ENCODE measurements at places on chromosomes 11 and 22. TPM values are rescaled to one million over a fixed set of nuclear protein-coding genes. Genes with fewer than 3 reads are reported as not detected.

DNA sequence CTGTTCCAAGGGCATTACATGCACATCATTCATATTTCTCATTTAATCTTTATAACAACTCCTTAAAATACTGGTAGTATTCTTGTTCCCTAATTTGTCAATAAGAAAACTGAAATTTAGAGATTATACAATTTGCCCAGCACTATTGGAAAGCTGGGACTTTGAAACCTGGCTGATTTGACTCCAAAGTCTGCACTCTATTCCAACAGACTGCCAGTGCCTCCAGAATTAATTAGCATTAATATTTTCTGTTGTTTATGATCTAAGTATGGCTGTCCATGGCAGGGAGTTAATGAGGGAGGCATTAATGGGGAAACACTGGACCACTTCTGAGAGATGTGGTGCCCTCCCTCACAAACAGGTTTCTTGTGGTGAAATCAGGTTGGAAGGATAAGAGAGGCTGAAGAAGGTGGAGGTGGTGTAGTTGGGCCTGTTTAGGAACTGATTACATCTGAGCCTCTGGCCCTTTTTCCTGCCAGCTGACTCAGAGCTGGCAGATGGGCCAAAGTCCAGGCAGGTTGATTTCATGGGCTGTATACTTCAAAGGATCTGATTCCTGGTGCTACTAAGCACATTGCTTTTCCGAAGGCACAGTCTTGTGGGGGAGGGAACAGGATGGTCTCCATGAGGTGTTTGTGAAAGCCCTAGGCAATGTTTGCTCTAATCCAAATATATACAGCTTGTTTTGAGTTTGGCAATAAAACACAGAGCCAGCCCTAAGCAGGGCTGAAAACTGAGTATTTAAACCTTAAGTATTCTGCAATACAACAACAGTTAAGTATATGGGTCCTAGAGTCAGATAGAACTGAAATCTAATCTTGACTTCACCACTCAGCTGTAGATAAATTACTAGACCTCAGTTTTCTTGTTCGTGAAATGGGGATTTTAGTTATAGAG is 21.0 kb upstream of the RAB30 start:
- no peaks in the 10 kb centered on the region for H3K36me3 ChIP-seq
- H3K4me3 ChIP-seq = no peak overlapping the region
- H3K27me3 ChIP-seq = no peaks in the 10 kb centered on the region
- no peak overlapping the region for H3K27ac ChIP-seq
- peaks cover 14% of the 10 kb centered on the region for H3K4me1 ChIP-seq

DNA sequence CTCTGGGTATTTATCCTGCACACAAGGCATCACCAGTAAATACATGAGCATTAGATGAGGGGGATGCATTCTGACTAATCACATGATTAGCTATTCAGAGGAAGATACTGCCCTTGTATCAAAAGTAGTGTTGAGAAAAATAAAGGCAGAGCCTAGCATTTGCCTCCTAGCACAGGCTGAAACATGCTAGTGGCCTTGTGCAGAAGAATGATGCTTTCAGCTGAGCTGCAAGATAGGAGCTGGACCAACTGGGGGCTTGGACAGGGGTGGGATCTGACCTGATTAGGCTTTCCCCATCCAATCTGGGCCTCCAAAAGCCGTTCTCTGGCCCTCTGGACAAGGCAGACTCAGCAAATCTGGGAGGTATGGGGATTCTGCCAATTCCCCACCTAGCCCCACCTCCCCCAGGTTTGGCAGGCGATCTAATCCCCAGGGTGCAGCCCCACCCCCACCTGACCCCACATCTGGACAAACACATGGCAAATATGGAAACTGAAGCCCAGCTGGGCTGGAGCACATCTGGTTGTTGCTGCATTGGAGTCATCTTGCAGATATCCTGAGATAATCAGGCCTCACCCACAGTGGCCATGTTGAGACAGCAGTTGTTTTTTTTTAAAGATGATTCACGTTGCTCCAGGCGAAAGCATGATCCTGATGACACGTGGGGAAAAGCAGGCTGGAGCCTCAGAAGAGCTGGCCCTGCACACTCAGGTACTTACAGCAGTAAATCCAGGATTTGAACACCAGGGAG is 4.4 kb upstream of the MISFA start:
- no peaks in the 10 kb centered on the region for H3K27me3 ChIP-seq
- DNase-seq = no peak
- H3K4me1 ChIP-seq = no peaks in the 10 kb centered on the region
- H3K27ac ChIP-seq = no peak overlapping the region
- H3K36me3 ChIP-seq = peaks cover 14% of the 10 kb centered on the region

GRCh38 chr11:116864531-116864930 is 27.1 kb upstream of the APOA1 start:
- H3K27me3 ChIP-seq = no peaks in the 10 kb centered on the region
- H3K4me1 ChIP-seq = peaks cover 5% of the 10 kb centered on the region
- H3K36me3 ChIP-seq = peaks cover 76% of the 10 kb centered on the region
- H3K4me3 ChIP-seq = no peak overlapping the region
- no peak for DNase-seq

GRCh38 chr11:130413405-130414106 is 14.9 kb downstream of the ADAMTS8 start:
- no peaks in the 10 kb centered on the region for H3K4me1 ChIP-seq
- H3K27me3 ChIP-seq = peaks cover 86% of the 10 kb centered on the region
- no peaks in the 10 kb centered on the region for H3K36me3 ChIP-seq
- H3K4me3 ChIP-seq = no peak overlapping the region

DNA sequence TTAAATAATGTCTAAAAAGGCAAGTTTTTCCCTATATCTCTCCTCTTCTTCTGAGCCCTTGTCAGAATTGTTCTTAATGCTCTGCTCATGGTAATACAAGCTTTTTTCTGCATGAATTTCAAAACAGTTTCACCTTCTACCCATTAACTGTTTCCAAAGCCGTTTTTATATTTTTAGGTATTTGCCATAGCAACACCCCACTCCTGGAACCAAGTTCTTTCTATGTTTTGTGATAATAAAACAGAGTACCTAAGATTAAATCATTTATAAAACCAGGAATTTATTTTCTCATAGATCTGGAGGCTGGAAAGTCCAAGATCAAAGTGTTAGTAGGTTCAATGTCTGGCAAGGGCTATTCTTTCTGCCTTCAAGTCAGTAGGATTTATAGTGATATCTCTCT is 497.4 kb downstream of the ETS1 start:
- H3K36me3 ChIP-seq = no peaks in the 10 kb centered on the region
- no peak overlapping the region for H3K4me3 ChIP-seq
- no peaks in the 10 kb centered on the region for H3K4me1 ChIP-seq
- no peaks in the 10 kb centered on the region for H3K27me3 ChIP-seq

The PGA4 gene
- polyA plus RNA-seq = not detected

The TRIM51 gene
- not detected for polyA plus RNA-seq

- no peak overlapping the region for H3K27ac ChIP-seq
- peaks cover 85% of the 10 kb centered on the region for H3K36me3 ChIP-seq
- H3K4me3 ChIP-seq = no peak overlapping the region
- no peaks in the 10 kb centered on the region for H3K27me3 ChIP-seq
- no peak for DNase-seq
- H3K4me1 ChIP-seq = no peaks in the 10 kb centered on the region
These were observed 45.9 kb downstream of the CKAP5 start for GRCh38 chr11:46800177-46800576.

The TMEM45B gene
- polyA plus RNA-seq = not detected

- H3K27ac ChIP-seq = no peak overlapping the region
- H3K4me3 ChIP-seq = no peak overlapping the region
- H3K4me1 ChIP-seq = peaks cover 50% of the 10 kb centered on the region
- peak; percentile 60 for DNase-seq
- H3K36me3 ChIP-seq = peaks cover 11% of the 10 kb centered on the region
These were observed 35.3 kb downstream of the BCR start for GRCh38 chr22:23215294-23216241.

DNA sequence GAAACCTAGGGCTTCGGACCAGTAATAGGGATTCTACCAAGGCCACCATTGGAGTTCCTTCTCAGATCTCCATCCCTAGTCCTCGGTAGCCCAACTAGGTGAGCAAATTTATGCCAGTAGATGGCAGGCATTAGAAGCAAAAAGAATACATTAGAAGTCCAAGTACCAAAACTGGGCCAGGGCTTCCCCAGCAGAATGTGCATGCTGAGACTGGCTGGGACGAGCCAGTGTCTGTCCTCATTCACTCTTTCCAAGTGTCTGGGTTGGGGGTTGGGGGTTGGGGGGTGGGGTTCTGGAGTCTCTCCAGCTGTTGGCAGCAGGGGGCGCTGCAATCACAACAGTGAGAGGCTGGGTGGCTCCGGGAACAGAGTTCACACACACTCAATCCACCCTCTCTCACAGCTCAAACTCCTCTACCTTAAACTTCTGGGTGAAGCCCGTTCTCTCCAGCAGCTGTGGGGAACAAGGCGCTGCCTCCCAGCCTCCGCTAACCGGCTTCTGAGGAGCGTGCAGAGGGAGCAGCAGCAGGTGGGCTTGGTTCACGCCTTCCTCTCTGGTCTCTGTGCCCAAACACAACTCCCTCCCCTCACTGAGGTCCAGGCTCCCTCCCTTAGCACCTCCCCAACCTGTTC is 57.5 kb downstream of the BTG4 start:
- H3K27ac ChIP-seq = no peak overlapping the region
- H3K4me1 ChIP-seq = peaks cover 6% of the 10 kb centered on the region
- H3K4me3 ChIP-seq = no peak overlapping the region
- DNase-seq = peak; percentile 78

DNA sequence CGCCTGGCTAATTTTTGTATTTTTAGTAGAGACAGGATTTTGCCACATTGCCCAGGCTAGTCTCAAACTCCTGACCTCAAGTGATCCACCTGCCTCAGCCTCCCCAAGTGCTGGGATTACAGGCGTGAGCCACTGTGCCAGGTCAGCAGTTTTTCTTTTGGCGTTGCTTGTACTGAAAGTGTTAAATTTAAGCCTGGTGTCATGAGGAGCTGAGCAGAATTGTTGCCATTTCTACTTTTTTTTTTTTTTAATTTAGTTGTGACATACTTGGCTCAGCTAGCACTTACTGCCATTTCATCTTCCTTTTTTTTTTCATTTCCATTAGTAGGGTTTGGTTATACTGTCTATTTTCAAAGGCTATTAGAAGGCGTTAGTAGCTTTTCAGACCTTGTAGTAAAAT is 10.7 kb downstream of the TAB1 start:
- peaks cover 8% of the 10 kb centered on the region for H3K36me3 ChIP-seq
- no peaks in the 10 kb centered on the region for H3K27me3 ChIP-seq
- H3K4me1 ChIP-seq = peaks cover 2% of the 10 kb centered on the region
- no peak overlapping the region for H3K4me3 ChIP-seq
- no peak overlapping the region for H3K27ac ChIP-seq

- peaks cover 3% of the 10 kb centered on the region for H3K4me1 ChIP-seq
- H3K27ac ChIP-seq = no peak overlapping the region
- peaks cover 8% of the 10 kb centered on the region for H3K27me3 ChIP-seq
- no peak for DNase-seq
- no peak overlapping the region for H3K4me3 ChIP-seq
These were observed 50.5 kb downstream of the SNX19 start for GRCh38 chr11:130865774-130866114.

- H3K27ac ChIP-seq = no peak overlapping the region
- H3K36me3 ChIP-seq = no peaks in the 10 kb centered on the region
- H3K4me1 ChIP-seq = no peaks in the 10 kb centered on the region
- H3K27me3 ChIP-seq = no peaks in the 10 kb centered on the region
- no peak for DNase-seq
These were observed 55.1 kb upstream of the SPATA19 start for GRCh38 chr11:133900176-133901105.

The TUBA8 gene
- 1.3 TPM for polyA plus RNA-seq

- no peaks in the 10 kb centered on the region for H3K4me1 ChIP-seq
- no peak overlapping the region for H3K27ac ChIP-seq
- no peaks in the 10 kb centered on the region for H3K27me3 ChIP-seq
These were observed 174.8 kb downstream of the C11orf91 start for GRCh38 chr11:33525789-33526188.

GRCh38 chr22:38203090-38203810 is 1.5 kb downstream of the MAFF start:
- H3K4me1 ChIP-seq = peaks cover 22% of the 10 kb centered on the region
- no peak for DNase-seq
- H3K27ac ChIP-seq = no peak overlapping the region
- no peaks in the 10 kb centered on the region for H3K36me3 ChIP-seq

The RFPL1 gene
- not detected for polyA plus RNA-seq

- peak overlapping the region; percentile 90 for H3K27ac ChIP-seq
- H3K27me3 ChIP-seq = no peaks in the 10 kb centered on the region
- H3K4me1 ChIP-seq = peaks cover 22% of the 10 kb centered on the region
- H3K36me3 ChIP-seq = no peaks in the 10 kb centered on the region
- peak; percentile 49 for DNase-seq
These were observed 599 bp downstream of the SIK3 start for GRCh38 chr11:117097389-117098268.

DNA sequence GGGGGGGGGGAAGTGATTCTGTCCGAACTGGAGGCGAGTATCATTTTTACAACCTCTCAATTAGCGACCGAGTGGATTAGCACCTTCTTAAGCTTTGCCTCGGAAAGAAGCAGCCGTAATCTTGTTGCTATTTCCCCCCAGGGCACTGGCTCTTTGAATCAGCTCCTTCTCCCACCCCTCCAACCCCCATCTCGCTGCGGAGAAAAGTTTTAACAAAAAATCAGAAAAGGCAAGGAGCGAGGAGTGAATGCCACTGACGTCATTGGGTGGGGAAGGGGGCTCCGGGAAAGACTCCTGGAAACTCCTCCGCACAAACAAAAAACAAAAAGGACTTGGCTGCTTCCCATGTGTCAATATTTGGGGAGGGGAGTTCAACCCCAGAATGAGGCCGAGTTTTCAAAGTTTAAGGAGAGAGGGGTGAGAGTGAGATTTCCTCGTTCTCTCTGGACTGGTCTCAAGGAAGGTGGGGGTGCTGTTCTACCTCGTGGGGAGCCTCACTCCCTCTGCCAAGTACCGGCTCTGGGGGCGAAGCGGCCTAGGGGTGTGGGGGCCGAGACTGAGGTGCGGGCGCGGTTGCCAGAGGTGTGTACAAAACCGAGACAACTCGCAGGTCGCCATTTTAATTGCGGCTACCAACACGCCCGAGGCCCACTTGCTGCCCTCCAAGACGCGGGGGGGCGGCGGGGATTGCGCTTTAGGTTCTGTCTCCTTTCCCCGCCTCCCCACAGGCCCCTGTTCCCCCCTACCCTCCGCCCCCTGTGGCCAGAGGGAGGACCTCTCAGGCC is 2.5 kb upstream of the PAX6 start:
- peaks cover 68% of the 10 kb centered on the region for H3K27me3 ChIP-seq
- no peaks in the 10 kb centered on the region for H3K36me3 ChIP-seq
- H3K27ac ChIP-seq = no peak overlapping the region
- no peak for DNase-seq

- H3K27me3 ChIP-seq = no peaks in the 10 kb centered on the region
- no peak for DNase-seq
- no peaks in the 10 kb centered on the region for H3K36me3 ChIP-seq
- no peak overlapping the region for H3K27ac ChIP-seq
These were observed 178.7 kb upstream of the TMEM45B start for GRCh38 chr11:129636926-129637325.

The FAM227A gene
- 0.94 TPM for polyA plus RNA-seq

DNA sequence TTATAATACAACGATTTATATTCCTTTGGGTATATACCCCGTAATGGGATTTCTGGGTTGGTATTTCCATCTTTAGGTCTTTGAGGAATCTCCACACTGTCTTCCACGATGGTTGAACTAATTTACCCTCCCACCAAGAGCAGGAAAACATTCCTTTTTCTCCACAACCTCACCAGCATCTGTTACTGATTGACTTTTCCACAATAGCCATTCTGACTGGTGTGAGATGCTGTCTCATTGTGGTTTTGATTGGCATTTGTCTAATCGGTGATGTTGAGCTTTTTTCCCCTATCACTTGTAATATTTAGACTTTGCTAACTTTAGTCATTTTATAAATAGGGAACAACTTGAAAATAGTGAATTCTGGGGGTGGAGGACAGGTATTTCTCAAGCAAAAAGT is 58.1 kb downstream of the PPFIA1 start:
- no peak overlapping the region for H3K27ac ChIP-seq
- H3K36me3 ChIP-seq = peaks cover 84% of the 10 kb centered on the region
- no peak overlapping the region for H3K4me3 ChIP-seq

All from K562 (cell line).